Suprapubic skin (tissue), 4 donors: ENCODE measurements at places on chromosomes 2 and 18. TPM values are rescaled to one million over a fixed set of nuclear protein-coding genes. Genes with fewer than 3 reads are reported as not detected.

Gene TEX44
- total RNA-seq = not detected

Gene NMUR1
- 0.21 TPM for total RNA-seq

Gene SRD5A2
- total RNA-seq = not detected

Gene CERKL
- not detected for total RNA-seq

Gene SLC19A3
- 14.5 TPM for total RNA-seq

Gene MZT2B
- 113 TPM for total RNA-seq

- H3K4me3 ChIP-seq = no peak overlapping the region
Measured at GRCh38 chr2:33033606-33034081, 86.9 kb downstream of the LTBP1 start.

GRCh38 chr2:111986116-111986900 is 68.8 kb upstream of the TMEM87B start:
- no peak overlapping the region for H3K4me3 ChIP-seq
- peaks cover 24% of the 10 kb centered on the region for H3K36me3 ChIP-seq
- no peak for DNase-seq
- H3K27ac ChIP-seq = no peak overlapping the region
- H3K4me1 ChIP-seq = peaks cover 3% of the 10 kb centered on the region

DNA sequence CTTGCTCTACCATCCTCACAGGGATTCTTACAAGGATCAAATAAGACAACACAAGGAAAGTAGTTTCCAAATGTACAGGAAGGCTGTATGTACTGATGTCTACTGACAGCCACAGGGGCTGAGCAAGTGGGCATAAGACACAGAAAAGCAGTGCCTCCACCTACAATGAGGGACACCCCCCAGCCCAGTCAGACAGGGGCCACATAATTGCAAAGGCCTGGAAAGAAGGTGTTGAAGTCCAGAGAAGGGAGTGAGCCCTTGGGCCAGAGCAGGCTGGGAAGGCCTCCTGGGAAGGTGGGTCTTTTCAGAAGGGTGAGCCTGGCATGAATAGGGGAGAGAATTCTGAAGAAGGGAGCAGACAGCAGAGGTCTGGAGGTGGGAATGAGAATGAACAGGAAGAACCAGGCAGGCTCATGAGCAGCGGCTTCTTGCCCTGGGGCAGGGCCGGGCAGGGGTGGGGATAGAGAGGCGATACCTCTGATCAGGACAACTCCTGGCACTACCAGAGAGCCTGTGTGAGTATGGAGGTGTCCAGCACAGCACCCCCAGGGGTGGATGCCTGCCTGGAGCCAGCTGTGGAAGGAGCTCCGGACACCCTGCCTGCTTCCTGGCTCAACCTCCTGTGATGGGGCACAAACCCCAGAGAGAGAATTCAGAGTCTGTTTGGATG is 30.1 kb downstream of the HS1BP3 start:
- DNase-seq = peak; percentile 69
- H3K4me3 ChIP-seq = no peak overlapping the region
- peak overlapping the region; percentile 90 for H3K27ac ChIP-seq
- peaks cover 62% of the 10 kb centered on the region for H3K4me1 ChIP-seq

GRCh38 chr2:30665761-30666265 is 141.4 kb downstream of the CAPN13 start:
- no peak overlapping the region for H3K4me3 ChIP-seq
- no peaks in the 10 kb centered on the region for H3K36me3 ChIP-seq
- peak overlapping the region; percentile 64 for H3K27ac ChIP-seq

DNA sequence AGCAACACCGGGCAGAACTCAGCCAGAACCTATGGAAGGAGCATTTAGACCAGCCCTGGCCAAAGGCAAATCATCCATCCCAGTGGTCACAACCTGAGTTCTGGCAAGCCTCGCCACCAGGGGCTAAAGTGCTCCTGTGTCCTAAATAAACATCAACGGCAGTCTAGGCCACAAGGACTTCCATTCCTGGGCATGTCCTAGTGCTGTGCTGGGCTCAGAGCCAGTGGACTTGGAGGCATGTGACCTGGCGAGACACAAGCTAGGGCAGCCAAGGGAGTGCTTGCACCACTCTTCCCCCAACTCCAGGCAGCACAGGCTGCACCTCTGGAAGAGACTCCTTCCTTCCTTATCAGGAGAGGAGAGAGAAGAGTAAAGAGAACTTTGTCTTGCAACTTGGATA is 69.0 kb downstream of the ST6GAL2 start:
- no peaks in the 10 kb centered on the region for H3K4me1 ChIP-seq
- no peaks in the 10 kb centered on the region for H3K36me3 ChIP-seq
- no peak for DNase-seq
- H3K27me3 ChIP-seq = no peaks in the 10 kb centered on the region
- H3K4me3 ChIP-seq = no peak overlapping the region

GRCh38 chr2:98839292-98839691 is 96.7 kb downstream of the CRACDL start:
- no peaks in the 10 kb centered on the region for H3K4me1 ChIP-seq
- H3K4me3 ChIP-seq = no peak overlapping the region
- no peaks in the 10 kb centered on the region for H3K27me3 ChIP-seq
- DNase-seq = no peak
- no peak overlapping the region for H3K27ac ChIP-seq

GRCh38 chr2:46776687-46777327 is 138.8 kb downstream of the MCFD2 start:
- H3K36me3 ChIP-seq = no peaks in the 10 kb centered on the region
- H3K27ac ChIP-seq = no peak overlapping the region
- no peak for DNase-seq
